ENCODE measurements at places on chromosomes 2 and 18.

- DNase-seq = no peak
Measured at GRCh38 chr2:139080244-139080643, 300.1 kb upstream of the NXPH2 start.

- DNase-seq = peak; percentile 53
Measured at GRCh38 chr2:232979871-232980461, 33.1 kb downstream of the NGEF start.

DNA sequence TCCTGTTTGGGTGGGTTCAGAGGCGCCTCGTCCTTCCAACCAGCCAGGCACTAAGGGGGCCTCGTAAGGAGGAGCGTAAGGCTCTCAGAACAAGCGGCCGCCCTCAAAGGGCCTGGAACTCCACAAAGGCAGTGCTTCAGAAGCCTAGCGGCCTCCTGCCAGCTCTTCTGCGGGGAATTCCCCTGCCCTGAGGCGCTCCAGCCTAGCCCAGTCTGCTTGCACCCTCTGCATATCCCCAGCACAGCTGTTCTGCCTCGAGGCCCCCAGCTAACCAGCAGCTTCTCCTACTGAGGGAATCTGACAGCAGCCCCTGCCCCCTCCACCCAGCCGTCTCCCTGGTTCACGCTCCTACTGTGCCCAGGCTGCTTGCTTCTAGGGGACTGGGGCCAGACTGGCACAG, 265.9 kb downstream of the TFCP2L1 start:
- no peak for DNase-seq

DNA sequence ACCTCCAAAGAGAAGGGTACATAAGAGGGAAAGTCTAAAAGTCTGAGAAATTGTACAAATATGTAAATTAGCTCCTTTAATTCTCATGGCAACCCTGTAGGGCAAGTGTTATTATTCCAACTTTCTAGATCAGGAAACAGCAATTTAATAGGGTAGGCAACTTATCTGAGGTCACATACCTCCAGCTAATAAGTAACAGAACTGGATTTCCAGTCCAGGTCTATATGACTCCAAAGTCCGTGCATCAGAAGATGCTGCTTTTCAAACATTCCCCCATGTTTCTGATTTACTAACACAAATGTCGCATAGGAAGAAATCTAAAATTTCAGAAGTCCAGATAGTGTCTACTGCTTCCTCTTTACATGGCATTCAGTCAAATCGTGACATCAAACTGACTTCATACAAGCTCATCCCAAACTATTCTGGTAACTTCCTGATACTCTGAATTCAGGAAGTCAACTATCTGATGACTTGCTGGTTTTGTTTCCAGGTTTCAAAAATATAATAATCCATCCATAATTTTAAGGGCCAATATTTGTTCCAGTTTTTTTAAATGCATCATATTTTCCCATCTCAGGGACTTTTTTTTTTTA, 419.3 kb upstream of the ACVR2A start:
- no peak for DNase-seq

- DNase-seq = no peak
Measured at GRCh38 chr2:127841466-127842178, 16.3 kb downstream of the POLR2D start.

DNA sequence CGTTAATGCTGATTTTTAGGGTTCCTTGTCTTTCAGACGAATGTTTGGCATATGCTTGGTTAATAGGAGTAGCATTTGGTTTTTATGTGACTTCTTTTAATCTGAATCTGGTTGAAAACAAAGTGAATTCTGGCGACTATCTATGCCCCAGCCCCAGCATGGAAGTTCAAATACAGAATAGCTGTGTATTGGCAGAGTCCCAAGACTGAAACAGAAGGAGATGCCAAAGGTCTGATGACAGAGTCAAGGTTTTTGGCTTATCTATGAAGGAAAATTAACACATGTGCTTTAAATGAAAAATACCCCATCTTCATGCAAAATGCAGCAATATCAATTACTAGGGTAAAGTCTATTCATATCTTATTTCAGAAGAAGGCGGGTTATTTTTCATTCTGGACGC, 734.8 kb upstream of the NXPH2 start:
- no peak for DNase-seq

DNA sequence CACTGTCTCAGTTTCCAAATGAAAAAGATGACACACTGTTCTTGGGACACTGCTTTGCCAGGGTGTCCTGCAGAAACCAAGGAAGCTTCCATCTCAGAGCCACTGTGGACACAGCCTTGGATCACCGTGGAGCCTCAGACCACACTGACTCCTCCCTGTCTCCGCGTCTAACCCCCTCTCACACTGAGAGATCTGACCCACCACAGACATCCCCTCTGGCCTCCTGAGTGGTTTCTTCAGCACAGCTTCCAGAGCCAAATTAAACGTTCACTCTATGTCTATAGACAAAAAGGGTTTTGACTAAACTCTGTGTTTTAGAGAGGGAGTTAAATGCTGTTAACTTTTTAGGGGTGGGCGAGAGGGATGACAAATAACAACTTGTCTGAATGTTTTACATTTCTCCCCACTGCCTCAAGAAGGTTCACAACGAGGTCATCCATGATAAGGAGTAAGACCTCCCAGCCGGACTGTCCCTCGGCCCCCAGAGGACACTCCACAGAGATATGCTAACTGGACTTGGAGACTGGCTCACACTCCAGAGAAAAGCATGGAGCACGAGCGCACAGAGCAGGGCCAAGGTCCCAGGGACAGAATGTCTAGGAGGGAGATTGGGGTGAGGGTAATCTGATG, 113.4 kb upstream of the PKDCC start:
- peak; percentile 85 for DNase-seq

GRCh38 chr2:1945819-1946218, 201.5 kb upstream of the PXDN start:
- DNase-seq = no peak

DNA sequence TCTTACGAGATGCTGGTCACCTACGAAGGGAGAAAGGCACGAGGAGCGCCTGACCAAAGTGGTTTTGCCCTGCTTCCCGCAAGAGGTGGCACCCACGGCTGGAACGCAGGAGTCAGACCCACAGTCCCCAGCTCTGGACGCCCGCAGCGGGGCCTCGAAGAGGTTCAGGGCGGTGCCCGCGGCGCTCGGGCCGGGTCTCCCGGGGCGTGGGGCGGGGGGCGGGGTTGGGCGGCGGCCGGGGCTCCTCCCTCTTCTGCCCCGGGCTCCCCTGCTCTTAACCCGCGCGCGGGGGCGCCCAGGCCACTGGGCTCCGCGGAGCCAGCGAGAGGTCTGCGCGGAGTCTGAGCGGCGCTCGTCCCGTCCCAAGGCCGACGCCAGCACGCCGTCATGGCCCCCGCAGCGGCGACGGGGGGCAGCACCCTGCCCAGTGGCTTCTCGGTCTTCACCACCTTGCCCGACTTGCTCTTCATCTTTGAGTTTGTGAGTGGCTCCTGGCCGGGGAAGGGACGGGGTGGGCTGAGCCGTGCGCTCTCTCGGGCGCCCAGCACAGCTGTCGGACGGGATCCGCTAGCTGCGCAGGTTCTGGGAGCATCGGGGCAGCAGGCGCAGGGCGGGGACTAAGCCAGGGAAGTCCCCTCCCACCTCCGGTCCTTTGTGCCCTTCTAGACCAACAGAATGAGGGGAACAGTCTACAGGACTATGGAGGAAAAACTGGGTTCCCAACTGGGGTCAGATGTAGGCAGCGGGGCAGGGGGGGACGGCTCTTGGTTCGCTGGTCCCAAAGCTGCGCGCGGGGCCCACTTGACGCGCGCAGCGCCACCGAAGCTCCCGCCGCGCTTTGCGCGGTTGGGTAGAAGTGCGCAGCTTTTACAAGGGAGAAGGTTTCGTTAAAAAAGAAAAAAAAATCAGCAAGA, at the start of gene MAL:
TSS of gene MAL (plus strand) at position 303 of the 914 bp plus-strand sequence. CDS start at position 388, 85 bp downstream.
- no peak for DNase-seq

DNA sequence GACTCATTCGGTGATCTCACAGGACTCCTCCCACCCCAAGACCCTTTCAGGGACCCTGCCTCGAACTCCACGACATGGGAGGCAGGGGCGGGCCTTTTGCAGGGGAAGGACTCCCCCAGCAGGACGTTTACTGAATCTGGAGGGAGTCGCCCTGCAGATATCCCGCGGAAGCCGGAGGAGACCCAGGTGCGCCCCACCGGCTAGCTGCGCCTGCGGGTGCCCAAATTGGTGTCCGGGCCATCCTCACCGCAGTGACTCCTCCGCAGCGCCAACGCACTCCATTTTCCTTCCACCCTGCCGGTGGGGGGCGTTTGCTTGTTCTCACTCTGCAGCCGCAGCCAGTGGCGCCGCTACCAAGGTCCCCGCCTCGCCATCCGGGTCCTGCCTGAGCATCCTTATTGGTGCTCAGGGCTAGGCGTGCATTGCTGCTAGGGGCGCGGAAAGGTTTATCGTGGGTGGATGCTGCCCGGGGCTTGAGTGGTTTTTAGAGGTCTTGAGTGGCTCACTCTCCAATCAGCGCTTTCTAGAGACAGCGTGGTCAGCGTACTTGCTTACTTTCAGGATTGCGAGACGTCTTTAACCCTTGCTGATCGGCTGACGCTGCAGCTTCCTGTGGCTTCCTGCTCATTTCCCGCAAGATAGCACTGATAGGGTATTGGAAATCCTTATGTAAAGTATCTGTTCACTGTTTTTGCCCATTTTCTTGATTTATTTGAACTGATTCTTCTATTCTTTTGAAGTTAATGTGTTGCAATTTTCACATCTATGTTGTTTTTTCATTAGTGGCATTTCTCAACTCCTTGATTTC, 81.4 kb downstream of the BIN1 start:
- DNase-seq = peak; percentile 70

DNA sequence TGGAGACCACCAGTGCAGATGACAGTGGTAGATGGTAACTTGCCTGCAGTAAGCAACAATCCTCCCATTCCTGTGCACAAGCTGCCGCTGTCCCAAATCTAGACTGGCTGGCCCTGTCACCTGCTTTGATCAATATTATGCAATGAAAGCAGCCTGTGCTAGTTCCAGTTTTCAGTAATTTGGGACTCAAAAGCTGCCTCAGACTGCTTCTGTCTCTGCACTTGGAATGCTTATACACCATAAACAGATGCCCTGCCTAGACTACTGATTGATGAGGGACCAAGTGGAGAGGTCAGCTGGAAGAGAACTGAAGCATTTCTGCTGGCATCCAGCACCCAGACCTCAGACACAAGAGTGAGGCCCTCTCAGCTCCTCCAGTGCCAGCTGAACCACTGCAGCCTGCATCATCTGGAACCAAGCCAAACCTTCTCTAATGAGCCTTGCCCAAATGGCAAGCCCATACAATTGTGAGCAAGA, 24.9 kb downstream of the CCBE1 start:
- DNase-seq = peak; percentile 68

DNA sequence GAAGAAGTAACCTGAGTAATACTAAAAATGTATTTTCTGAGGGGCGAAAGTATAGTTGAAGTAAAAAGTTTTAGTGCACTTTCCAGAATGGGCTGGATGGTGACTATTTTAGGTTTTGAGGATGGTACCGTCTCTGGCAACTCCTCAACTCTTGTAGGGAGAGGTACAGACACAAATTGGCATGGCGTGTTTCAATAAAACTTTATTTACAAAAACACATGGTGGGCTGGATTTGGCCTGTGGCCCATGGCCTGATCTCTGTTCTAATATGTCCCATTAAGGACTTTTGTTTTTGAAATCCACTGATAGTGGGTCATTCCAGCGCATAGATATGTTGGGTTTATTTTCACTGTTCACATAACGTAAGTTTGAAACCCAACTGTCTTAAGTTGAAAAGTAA, 132.8 kb downstream of the AGAP1 start:
- DNase-seq = no peak

- peak; percentile 76 for DNase-seq
Measured at GRCh38 chr18:44895176-44895798, 214.6 kb downstream of the SETBP1 start.

DNA sequence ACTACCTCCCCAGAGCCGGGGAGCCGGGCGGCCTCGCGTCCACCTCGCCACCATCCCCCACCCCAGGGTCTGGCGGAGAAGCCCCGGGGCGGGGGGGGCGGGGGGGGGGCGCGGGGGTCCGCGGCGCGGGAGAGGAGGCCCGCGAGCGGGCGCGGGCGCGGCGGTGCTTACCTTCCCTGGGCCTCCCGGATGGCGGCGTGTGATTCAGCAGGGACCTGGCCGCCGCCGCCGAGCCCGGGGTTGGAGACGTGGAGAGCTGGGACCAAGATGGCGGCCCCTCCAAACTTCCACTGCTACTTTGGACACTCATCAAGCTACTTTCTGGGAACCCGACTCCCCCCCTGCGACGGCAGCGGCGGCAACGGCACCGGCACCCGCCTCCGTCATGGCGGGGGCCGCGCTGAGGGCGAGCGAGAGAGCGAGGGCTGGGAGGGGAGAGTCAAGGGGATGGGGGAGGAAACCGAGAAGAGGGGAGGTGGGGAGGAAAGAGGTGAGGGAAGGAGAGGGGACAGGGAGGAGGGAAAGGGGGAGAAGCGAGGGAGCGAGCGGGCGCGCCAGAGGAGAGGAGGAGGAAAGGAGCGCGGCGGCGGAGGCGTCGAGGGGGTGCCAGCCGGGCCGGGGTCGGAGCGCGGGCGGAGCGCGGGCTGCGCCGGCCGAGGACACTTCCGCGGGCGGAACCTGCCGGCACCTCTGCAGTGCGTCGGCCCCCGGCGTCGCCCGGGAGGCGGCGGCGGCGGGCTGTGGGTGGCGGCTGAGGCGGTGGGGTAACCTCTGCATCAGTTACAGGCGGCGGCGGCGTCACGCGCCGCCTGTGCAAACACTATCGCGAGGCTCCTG, at the start of gene TLK1:
TSS of gene TLK1 (minus strand) at position 775 of the 837 bp plus-strand sequence. CDS start at position 310, 465 bp downstream.
- peak; percentile 62 for DNase-seq

GRCh38 chr2:96801005-96801785, 14.9 kb upstream of the CNNM3 start:
- peak; percentile 51 for DNase-seq

- peak; percentile 7 for DNase-seq
Measured at GRCh38 chr2:176525086-176525485, 255.8 kb downstream of the MTX2 start.

GRCh38 chr2:233922471-233922870, 5.3 kb downstream of the TRPM8 start:
- DNase-seq = no peak

DNA sequence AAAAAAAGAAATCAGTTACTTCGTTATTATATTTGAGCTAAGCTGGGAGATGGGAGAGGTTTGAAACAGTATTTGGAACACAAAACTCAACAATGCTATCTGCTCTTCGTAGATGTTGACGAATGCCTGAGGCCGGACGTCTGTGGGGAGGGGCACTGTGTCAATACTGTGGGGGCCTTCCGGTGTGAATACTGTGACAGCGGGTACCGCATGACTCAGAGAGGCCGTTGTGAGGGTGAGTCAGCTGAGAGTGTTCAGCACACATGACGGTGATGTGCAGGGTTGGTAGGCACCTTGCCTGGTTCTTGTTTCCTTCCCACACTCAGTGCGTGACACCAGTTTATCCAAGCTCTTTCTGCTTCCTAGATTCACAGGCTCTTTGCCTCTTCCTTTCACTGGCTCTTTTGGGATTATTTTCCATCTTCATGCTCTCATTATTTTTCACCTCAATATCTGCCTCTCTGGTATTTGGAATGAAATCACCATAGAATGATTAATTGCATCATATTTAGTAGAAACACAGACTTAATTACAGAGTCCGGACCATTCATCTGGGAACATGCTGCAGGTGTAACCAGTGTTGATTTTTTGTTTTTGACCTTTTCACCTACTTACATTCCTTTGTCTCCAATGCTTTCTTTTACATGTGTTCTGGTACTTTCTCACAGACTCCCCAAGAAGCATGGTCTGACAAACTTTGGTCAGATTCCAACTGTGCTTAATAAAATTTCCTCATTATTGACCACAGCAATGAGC, 200.6 kb upstream of the RASGRP3 start:
- peak; percentile 97 for DNase-seq
